ENCODE measurements at places on chromosomes 12 and 14. TPM values are rescaled to one million over a fixed set of nuclear protein-coding genes. Genes with fewer than 3 reads are reported as not detected.

Gene RAB21
- total RNA-seq: 37.5 TPM

DNA sequence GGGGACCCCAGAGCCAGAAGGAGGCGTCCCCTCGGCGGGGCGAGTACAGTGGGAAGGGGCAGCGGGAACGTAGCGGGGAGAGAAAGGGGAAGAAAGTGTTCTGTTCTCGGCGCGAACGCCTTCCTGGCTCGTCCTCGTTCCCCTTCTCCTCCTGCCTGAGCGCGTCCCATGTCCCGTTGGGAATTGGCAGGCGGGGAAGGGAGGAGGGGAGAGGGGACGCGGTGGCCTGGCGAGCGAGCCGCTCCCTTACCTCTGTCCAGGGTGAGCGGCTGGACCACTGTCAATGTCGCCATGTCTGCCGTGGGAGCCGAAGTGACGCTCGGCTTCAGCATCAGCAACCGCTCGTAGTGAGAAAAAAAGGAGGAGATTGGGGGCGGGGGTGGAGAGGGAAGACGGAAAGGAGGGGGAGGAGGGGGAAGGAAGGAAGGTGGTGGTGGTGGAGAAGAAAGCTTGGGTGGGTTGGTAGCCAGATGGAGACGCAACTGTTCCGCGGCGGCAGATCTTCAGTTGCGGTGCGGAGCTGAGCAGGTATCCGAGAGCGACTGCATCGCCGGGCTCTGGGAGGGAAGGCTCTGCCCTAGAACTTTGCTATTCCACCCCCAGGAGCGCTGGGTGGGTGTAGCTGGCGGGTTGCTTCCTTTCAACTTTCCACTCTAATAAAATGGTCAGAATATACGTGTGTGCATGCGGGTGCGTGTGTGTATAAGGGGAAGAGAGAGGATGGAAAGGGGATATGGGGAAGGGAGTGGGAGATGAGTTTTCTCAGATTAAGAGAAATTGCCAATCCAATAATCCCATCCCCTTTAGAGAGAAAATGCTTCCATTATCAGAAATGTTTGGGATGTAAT, at the start of gene LIN7A:
LIN7A (minus strand) TSS at position 544 of the 848 bp plus-strand sequence; CDS start at position 332, 212 bp downstream.
- peak; percentile 17 for DNase-seq

DNA sequence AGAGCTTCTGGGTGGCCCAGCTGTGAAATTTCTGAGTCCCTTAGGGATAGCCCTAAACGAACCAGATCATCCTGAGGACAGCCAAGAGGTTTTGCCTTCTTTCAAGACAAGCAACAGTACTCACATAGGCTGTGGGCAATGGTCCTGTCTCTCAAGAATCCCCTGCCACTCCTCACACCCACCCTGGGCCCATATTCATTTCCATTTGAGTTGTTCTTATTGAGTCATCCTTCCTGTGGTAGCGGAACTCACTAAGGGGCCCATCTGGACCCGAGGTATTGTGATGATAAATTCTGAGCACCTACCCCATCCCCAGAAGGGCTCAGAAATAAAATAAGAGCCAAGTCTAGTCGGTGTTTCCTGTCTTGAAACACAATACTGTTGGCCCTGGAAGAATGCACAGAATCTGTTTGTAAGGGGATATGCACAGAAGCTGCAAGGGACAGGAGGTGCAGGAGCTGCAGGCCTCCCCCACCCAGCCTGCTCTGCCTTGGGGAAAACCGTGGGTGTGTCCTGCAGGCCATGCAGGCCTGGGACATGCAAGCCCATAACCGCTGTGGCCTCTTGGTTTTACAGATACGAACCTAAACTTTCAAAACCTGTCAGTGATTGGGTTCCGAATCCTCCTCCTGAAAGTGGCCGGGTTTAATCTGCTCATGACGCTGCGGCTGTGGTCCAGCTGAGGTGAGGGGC, 38.9 kb downstream of the DAD1 start:
- peak; percentile 35 for DNase-seq

DNA sequence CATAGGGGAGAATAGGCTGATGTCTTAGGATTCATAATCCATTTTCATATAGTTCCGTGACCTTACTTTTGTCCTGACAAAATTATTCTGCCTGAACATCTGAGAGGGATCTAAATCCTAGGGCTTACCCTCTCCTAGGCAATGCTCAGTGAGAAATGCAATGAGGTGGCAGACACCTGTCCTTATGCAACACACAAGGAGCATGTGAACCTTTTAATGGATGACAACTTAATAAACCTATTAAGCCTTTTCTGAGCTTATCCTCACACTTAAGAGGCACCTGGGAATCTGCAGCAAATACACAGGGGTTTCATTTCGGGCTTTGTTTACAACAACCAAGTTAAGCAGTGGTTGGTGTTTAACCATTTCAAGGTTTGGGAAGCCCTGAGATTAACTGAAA, 24.6 kb downstream of the SINHCAF start:
- no peak for DNase-seq

GRCh38 chr12:50004696-50005095, 20.6 kb downstream of the RACGAP1 start:
- DNase-seq: no peak

- DNase-seq: peak; percentile 95
Measured at GRCh38 chr12:112409064-112409905, at the start of gene RPL6. TSS of gene RPL6 (minus strand) at chr12:112409605. CDS start at chr12:112408656, 949 bp downstream.

GRCh38 chr12:84072961-84073360, 839.6 kb downstream of the SLC6A15 start:
- no peak for DNase-seq

- no peak for DNase-seq
Measured at GRCh38 chr12:32089586-32089985, 17.1 kb upstream of the BICD1 start.

DNA sequence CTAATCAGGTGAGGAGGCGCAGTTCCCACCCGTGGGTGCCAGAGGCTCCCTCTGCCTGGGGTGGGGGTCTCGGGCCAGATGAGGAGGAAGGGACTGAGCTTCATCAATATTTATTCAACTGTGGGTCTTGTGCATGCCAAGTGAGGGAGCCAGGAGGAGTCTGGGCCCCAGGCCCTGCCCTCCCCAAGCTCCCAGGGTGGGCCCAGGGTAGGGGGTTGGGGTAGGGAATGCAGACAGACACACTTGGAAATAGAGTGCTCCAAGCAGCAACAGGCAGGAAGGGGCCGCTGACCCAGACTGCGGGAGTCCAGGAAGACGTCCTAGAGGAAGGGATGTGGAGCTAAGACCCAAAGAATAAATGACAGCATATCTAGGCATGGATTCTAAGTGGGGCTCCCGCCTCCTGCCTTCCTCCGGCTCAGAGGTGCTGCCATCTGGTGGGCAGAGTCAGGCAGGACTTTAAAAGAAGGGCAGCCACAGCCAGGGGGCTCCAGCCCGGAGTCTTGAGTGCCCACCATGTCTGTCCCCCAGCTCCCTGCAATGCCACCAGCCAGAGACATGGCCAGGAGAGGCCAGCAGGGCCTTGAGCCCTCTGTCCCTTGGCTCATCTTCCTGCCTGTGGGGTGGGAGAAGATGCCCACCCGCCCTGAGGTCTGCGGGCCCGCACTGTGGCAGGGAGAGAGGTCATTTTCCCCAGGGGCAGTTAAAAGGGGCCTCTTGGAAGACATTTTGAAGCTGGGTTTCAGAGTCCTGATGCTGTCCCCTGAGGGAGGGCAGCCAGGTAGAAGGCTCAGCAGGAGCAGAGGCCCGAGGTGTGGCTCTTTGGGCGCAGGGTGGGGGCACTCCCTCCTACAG, 70.1 kb downstream of the PHETA1 start:
- peak; percentile 46 for DNase-seq

DNA sequence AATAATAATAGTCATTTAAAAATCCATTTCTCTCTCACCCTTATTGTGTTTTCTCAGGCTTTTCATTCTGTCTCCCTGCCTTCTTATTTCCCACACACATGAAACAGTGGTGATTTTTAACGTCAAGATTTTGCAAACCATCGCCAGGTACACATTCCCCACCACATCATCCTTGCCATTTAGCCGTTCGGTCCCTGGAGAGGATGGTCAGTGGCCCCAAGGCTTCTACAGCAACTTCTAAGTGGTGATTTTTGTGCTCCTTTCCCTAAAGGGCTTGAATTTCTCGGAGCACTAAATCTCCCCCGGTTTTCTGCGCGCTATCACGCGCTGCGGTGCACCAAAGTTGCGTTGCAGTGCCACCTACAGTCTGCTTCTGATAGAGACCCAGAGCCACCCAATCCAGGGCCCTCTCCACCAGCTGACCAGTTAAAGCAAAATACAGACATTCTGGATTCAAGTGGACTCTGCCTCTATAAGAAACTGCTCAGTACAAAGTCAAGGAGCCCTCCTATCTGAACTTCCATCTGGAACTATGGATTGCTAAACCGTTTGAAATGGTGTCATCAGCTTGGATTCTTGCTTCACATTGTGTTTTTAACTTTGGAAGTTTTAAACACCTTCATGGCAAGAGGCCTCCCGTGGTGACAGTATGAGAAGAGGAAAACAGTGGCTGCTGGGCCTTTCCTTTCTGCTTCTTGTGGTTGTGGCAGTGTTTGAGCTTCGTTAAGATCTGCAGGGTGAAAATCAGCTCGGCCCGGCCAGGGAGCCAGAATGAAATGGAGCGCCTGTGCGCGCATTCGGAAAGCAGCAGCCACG, 234.0 kb downstream of the SPTSSA start:
- peak; percentile 57 for DNase-seq
